ENCODE measurements at places on chromosomes 11 and 22.

DNA sequence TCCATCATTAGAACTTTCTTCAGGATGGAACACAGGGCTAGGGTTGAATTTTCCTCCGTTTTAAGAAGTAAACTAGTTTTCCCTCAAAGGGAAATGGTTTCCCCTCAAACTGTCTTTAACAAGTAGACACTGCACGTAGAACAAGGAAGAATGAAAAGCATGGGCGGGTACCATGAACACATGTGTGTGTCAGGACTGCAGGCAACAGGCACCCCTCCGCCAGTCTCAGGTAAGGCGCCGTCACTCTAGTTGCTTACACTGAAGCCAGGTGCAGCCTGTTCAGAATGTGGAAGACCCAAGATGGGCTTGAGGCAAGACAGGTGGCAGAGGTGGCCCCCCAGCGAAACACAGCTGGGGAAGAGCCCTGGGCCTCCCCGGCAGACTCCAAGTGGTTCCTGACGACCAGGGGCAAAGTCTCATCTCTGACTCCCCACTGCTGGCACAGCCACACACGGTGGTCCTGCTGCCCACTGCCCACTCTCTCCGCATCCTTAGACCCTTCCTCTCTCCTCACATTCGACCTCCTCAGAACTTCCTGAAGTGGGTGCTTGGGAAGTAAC lies 25.4 kb upstream of the MOB2 start:
- no peak for DNase-seq

GRCh38 chr11:3382613-3383285 lies 3.8 kb upstream of the ZNF195 start:
- no peak for DNase-seq

DNA sequence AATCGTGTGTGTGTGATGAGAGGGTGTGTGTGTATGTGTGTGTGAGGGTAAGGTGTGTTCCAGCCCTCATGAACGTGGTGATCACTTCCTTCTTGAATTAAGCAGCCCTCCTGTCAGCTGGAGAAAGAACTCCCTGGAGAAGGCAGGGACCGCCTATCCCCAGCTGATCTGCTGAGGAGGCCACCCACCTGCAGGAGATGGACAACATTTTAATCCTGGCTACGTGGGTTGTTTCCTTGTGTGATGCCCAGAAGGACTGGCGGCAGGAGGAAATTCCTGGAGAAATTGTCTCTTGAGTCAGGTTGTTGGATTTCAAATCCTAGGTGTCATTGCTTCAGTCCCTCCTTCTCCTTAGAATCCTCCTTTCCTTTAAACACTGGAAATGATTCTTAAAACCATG lies 878.8 kb downstream of the NTM start:
- no peak for DNase-seq

GRCh38 chr11:107547961-107548360 lies 17.6 kb downstream of the ALKBH8 start:
- no peak for DNase-seq

DNA sequence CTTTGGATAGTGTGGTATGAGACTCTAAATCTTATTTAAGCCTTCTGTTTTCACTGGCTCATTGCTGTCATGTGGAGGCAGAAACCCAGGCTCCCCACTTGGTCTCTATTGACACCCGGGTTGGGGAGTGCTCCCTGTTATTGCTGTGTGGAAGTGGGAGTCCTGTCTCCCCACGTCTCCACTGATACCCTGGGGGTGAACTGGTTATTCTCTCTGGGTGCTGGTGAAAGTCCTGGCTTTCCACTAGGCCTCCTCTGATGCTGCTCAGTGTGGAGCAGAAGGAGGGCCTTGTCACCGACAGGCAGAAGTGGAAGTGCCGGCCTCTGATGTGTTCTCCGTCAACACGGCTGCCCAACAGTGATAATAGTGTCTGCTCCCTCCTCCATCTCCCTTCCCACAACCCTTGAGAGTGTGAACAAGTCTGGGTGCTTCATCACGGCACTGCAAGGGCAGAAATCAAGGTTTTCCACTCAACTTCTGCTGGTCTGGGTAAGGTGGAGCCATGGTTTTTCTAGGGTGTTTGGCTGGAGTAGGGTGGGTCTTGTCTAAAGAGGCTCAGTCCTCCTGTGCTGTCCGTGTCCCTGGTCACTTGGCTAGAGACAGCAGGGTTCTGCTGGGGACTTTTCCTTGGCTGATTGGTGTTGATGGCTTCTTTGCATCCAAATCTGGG lies 240.7 kb upstream of the B3GAT1 start:
- no peak for DNase-seq

GRCh38 chr11:122616718-122617117 lies 38.8 kb upstream of the UBASH3B start:
- no peak for DNase-seq

DNA sequence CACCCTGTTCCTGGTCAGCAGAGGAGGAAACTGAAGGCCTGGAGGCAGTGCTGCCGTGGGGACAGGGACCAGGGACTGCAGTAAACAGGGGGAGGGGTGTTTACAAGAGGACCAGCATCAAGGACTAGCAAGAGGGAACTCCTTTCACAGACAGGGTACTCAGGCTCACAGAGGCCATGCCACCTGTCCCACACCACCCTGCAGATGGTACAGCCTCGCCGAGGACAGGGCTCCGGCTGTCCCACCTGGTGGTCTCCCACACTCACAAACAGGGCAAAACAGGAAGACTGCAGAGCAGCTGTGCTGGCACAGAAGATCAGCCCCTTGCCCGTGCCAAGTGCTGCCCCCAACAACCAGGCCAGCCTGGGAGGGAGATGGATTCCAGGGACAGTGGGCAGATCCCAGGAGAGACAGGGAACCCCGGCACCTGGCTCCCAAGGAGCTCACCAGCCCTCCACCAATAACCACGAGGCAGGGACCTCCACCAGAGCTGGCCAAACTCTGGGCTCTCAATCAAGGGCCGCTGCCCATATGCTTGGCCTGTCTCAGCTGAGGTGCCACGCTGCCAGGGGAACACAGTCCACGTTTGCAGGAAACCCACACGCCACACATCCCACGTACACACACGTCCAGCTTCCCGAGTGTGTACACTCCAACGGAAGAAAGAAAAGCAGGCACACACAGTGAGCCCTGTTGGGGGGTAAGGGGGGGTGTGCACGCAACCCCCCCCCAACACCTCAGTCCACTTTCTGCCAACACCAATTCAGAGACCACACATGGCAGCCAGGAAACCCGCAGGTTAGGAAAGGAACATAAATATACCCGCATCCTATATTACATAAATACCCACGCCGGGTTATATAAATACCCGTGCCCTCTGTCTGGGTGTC lies 2.1 kb downstream of the CSNK1E start:
- peak; percentile 8 for DNase-seq

DNA sequence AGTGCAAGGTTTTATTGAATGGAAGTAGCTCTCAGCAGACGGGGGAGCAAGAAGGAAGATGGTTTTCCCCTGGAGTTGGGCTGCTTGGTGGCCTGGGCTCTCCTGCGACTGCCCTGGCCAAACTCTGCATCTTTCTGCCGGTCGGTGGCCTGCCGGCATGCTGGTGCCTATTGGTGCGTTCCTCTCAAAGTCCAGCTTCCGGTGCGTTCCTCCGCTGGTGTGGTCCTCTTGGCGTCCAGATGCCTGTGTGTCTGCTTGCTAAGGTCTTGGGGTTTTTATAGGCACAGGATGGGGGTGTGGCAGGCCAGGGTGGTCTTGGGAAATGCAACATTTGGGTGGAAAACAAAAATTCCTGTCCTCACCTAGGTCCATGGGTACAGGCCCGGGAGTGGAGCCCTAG lies 567.4 kb upstream of the CNTN5 start:
- DNase-seq: no peak

GRCh38 chr11:78377625-78378418 lies 39.8 kb downstream of the GAB2 start:
- no peak for DNase-seq

GRCh38 chr11:122205036-122205435 lies 89.0 kb upstream of the BLID start:
- DNase-seq: no peak

DNA sequence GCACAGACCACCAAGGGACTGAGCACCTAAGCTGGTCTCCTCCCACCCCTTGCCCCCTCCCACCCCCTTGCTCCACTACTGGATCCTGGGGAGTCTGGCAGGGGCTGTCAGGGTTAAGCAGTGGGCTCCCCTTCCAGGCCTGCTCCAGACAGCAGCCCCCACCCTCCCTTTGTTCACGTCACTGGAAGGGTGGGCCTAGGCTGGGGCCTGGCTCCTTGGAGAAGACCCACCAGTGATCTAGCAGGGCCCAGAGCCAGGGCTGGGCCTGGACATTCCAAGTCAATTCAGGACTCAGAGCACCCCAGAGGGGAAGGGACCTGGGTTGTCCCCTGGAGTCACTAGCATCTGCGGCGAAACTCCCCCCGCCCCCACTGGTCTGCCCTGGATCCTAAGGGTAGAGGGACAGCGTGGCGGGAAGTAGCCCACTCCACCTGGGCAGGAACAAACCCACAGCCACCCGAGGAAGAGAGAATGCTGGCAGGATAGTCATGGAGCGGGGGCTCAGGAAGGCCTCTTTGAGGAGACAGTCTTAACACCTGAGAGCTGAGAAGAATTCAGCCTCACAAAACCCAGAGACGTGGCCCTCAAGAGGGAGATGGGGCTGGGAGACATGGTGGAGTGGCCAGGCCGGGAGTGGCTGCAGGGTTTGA lies 45.8 kb downstream of the IGLL1 start:
- no peak for DNase-seq

DNA sequence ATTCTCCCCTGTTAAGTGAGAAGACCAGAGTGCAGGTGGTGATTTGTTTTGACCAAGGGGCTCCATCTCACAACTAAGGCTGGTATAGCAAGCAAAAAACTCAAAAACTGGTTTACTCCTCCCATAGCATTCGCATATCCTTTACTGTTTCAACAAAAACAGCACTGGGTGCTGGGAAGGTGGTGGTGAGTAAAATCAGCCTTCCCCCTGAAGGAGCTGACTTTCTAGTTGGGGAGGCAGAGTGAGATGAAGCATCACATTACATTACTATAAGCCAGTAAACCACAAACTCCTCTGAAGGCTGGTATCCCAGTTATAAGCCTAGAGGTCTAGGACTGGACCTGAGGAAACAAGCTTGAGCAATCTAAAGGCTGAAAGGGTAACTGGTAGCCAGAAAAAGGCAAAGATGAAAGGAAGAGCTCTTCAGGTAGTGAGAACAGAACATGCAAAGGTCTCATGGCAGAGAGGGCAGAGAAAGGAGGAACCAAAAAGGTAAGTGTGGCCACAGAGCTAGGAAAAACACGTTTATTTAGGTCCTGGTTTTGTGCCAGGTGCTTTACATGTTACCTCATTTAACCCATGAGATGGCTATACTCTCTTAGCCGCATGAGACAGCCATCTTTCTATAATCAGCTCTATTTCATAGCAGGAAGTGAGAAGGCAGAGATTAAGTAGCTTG lies 22.3 kb downstream of the TMEM123 start:
- peak; percentile 50 for DNase-seq

- DNase-seq: no peak
Measured at GRCh38 chr11:68328374-68329091, 16.1 kb downstream of the LRP5 start.

- no peak for DNase-seq
Measured at GRCh38 chr11:125938418-125938817, 7.4 kb upstream of the VSIG10L2 start.

GRCh38 chr22:45442116-45442515 lies 28.6 kb downstream of the RIBC2 start:
- no peak for DNase-seq

- no peak for DNase-seq
Measured at GRCh38 chr22:35578836-35579575, 38.1 kb downstream of the MB start.

GRCh38 chr11:111472228-111472627 lies 40.0 kb downstream of the BTG4 start:
- no peak for DNase-seq

DNA sequence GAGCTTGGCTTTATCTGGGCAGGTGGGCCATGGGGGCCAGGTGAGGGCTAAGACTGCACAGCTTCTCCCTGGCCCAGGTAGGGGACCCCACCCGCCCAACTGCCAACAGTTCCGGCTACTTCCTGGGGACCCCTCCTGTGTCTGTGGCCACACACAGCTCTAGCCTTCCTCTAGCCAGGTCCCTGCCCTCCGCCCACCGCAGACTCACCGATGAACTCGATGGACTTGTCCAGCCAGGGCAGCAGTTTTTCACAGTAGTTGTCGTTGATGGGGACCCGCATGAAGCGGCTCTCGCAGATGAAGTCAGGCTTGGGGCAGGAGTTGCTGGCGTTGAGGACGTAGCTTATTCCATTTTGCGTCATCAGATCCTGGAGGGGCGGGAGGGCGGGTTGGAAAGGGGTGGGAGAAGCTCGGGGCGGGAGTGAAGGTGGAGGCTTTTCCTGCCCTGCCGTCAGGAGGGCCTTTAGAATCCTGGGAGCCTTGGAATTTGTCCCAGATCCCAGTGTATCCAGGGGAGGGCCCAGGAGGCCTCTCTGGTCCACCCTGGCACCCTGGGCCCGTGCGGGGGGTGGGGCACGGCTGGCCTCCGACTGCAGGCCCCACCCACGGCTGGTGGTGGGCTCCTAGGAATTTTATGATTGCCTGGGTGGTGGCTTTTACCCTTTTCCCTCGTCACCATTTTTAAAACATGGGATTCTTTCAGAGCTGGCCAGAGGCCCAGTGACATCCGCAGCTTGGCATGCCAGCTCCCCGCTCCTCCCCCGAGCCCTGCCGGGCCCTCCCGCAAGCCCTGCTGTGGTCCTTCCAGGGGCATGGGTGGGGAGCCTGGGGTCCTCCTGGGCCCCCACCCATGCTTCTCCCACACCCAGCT lies 13.9 kb downstream of the DUSP8 start:
- DNase-seq: no peak

DNA sequence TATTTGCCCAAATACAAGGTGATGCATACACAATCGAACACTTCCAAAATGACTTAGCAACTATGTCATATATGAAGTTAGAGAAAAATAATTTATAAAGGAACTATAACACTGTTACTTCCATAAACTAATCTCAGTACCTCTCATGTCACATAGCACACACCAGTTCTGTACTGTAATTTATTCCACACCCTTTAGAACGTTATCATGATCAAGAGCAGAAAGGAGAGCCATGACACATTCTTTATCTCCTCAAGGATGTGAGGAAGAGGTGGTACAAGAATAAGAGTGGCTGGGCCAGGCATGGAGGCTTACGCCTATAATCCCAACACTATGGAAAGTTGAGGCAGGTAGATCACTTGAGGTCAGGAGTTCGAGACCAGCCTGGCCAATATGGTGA lies 31.1 kb downstream of the PICALM start:
- no peak for DNase-seq

- DNase-seq: no peak
Measured at GRCh38 chr22:30250039-30250565, 3.5 kb upstream of the LIF start.

DNA sequence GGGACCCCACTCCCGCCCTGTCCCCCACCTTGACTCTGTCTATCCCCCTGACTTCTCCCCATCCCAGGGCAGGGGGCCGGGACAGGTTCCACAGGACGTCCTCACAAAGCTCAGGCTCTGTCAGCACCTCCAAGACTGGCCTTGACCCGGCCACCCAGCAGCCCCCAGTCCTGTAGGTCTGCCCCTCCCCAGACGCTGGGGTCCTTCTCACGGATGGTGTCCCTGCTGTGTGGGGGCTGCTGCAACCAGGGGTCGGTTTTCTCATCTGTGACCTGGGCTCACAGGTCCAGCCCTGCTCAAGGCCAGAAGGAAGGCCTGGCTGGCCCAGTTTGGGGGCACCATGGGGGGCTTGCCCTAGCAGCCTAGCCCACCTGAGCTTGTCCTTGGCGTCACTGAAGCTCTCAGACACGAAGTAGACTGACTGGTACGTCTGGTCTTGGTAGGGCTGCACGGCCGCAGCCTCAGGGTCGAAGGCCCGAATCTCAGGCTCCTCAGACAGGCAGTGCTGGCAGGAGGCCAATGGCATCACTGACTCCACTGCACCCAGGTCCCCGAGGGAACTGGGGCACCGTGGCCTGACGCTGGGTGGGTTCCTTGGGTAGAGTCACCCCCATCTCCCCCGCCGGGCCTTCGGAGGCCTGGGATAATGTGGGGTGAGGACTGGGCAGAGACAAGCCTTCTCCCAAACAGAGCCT lies 4.0 kb upstream of the INS start:
- DNase-seq: no peak

Measured in NCI-H2029 treated with DMSO at 0.1 percent for 48 hours (cell line).